NAMALWA (cell line): ENCODE measurements at places on chromosomes 3 and 15.
A peak's percentile ranks its signal among the peaks of the same experiment; 100 is the strongest.

DNA sequence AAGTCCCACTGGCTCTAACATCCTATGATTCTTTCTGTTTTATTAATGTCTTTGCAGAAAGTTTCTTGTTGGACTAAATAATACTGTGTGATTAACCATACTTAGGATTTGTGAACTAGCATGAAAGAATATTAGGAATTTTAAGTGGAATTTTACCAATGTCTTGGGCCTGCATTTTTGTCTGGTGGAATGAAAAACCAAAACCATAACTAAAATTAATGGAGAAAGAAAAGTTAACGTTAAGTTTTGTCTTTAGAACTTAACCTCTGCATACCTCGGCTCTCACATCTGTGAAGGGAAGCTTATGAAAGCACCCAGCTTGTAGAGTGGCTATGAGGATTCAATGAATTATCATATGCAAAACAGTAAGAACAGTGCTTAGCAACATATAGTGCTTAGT, 6.5 kb downstream of the FBN1 start:
- no peak for DNase-seq

DNA sequence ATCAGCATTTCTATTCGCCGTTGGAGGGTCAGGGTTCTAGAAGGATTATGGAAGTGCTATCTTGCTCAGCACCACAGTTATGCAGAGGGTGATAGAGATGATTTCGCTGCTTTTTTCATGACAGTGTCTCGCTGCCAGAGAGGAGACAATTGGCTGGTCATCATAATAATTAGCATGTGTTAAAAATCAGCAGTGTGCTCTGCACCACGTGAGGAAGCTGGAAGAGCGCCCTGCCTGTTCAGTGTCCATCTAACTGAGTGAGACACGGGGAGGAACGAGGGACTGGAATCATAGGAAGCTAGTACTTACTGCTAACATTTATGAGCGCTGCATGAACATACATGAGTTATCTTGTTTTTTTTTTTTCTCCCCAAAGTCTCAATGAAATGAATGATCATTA, 116.2 kb upstream of the PLAAT1 start:
- no peak for DNase-seq

- DNase-seq: no peak
Measured at GRCh38 chr15:76718863-76719262, 186.3 kb downstream of the SCAPER start.

DNA sequence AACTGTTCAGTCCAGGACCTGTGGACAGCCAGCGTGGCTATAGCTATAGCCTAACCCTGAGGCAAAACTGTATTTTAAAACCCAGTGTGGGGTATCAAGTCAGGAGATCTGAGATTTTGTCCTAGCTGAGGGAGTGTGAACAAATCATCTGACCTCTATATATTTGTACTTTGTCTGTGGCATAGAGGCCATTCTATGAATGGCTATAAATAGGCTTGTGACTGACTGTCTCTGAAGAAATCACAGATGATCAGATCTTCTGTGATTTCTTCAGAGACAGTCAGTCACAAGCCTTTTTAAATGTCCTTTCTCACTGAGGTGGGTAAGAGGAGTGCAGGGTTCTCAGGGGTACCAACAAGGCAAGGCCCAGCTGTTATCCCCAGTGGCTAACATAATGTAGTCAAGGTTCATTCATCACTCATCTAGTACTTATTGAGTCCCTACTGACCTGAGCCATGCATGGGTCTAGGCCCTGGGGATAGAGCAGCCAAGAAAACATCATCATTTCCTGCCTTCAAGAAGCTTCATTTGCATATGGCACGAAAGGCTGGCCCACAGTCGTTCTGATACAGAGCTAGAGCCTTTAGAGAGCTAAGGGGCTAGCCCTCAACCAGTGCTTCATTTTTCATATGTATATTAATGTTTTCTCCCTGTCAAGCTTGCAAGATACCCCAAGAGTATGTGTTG, 53.3 kb downstream of the TIPARP start:
- DNase-seq: peak; percentile 35

GRCh38 chr15:75202251-75203016, 752 bp downstream of the C15orf39 start:
- peak; percentile 93 for DNase-seq

DNA sequence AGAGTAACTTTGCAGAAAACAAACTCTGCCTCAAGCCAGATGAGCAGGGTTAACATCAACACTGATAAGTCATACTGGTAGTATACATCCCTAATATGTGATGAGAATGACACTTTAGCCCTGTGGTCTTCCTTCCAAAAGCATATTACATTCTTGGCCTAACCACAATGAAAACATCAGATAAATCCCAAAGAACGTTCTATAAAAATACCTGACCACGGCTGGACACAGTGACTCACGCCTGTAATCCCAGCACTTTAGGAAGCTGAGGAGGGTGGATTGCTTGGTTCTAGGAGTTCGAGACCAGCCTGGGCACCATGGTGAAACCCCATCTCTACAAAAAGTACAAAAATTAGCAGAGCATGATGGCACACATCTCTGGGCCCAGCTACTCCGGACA, 4.7 kb downstream of the TMCC1 start:
- DNase-seq: no peak

DNA sequence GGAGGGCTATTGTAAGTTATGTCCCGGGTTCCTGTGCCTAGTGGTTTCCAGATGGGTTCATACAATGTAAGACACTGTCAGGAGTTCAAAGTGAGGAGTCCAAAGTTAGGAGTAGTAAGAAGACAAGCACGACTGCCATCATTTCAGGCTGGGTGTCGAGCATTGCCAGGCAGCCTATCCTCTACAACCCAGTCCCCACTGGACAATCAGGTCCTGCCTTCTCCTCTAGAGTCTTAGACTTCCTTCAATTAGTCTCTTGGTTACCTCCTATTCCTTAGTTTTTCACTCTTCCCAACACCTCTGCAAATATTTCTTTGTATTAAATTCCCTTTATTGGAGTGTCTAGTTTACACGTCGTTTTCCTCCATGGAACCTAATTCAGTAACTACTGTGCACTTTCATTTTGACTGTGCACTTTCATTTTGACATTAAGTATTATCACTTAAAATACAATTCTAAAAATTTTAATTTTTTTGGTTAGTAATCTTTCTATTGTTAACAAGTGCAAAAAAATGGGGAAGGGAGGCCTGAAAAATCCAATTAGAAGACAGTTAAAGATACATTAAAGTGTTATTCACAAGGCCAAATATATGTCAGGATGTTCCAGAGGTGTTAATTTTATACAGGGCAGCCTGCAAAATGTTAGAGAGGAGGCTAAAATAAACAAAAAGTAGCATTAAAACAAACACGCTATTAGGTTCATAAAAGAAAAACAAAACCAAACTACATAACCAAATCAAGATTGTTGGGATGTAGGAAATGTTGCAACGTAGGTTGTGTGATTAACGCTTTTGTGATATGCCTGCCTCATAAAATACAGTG, 155.3 kb downstream of the TBL1XR1 start:
- no peak for DNase-seq

DNA sequence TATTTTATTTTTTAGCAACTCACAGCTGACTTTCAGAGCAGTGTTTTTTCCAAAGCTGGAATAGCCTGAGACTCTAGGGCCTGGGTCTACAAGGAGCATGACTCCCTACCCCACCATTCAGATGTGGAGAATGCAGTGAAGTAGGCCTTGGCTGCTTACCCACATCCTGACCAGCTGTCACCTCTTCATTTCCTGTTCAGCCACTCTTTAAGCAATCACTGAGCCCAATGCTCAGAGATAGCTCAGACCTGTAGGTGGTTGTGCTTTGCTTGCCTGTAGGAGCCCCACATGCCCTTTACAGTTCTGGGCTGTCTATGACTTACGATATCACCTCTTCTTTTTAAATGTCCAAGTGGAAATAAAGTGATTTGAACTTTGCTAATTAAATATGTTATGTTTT, 148.1 kb downstream of the NEK11 start:
- peak; percentile 25 for DNase-seq

- DNase-seq: no peak
Measured at GRCh38 chr3:43455233-43455632, 166.6 kb downstream of the ANO10 start.

GRCh38 chr3:144129536-144130214, 158.1 kb downstream of the DIPK2A start:
- DNase-seq: no peak

DNA sequence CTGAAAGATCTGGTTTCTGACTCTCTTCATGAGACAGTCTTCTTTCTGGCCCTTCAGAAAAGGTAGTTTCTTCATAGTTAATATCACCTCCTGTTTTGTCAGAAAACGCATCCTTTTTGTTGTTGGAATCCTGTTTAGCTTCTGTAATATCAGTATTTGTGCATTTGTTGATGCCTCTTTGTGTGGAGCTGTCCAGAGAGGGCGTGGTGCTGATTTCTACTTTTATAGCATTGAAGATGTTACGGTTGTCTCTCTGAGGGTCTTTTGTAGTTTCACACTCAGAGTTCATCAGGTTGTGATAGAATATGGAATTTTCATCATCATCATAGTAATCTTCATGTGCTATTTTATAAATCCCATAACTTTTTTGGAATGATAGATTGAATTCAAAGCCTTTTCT, 8.9 kb downstream of the GPR149 start:
- DNase-seq: peak; percentile 51

GRCh38 chr3:8095724-8096123, 405.9 kb upstream of the LMCD1 start:
- no peak for DNase-seq

GRCh38 chr3:49716691-49717210, 2.7 kb downstream of the AMIGO3 start:
- DNase-seq: no peak

GRCh38 chr3:141009496-141009895, 41.7 kb upstream of the SPSB4 start:
- no peak for DNase-seq

- DNase-seq: no peak
Measured at GRCh38 chr3:138063416-138063815, 52.0 kb downstream of the DZIP1L start.
